ENCODE measurements at places on chromosomes 1 and 21. TPM values are rescaled to one million over a fixed set of nuclear protein-coding genes. Genes with fewer than 3 reads are reported as not detected.

Gene SLC37A1
- total RNA-seq: 40.6 TPM

Gene C4BPA
- not detected for total RNA-seq

Gene RNPEP
- total RNA-seq: 12.2 TPM

Gene SPRR1A
- total RNA-seq: not detected

Gene RAB42
- total RNA-seq: 3.0 TPM

Gene HSD3B1
- not detected for total RNA-seq

Gene CLEC20A
- not detected for total RNA-seq

Gene MPC2
- total RNA-seq: 63.7 TPM

Gene ATP1A4
- under 0.01 TPM for total RNA-seq

Gene GJC2
- total RNA-seq: 0.92 TPM

Gene SYTL1
- 0.46 TPM for total RNA-seq

Gene GPR25
- 0.46 TPM for total RNA-seq

Gene SLC25A34
- total RNA-seq: 0.23 TPM

Gene OR2M3
- 0.46 TPM for total RNA-seq

Gene PERM1
- not detected for total RNA-seq

Gene KRTAP11-1
- total RNA-seq: not detected

Gene VAMP3
- 36.4 TPM for total RNA-seq

Gene TIE1
- 19.6 TPM for total RNA-seq

Gene DNASE2B
- total RNA-seq: 0.23 TPM

Gene KRTAP21-2
- not detected for total RNA-seq

Gene PLA2G4A
- 2.5 TPM for total RNA-seq

Gene MEGF6
- 5.8 TPM for total RNA-seq
